H4 (cell line): ENCODE measurements at places on chromosomes 7 and 10. TPM values are rescaled to one million over a fixed set of nuclear protein-coding genes. Genes with fewer than 3 reads are reported as not detected.

PLAU gene
- 149 and 153 TPM in 2 replicates for total RNA-seq

DNA sequence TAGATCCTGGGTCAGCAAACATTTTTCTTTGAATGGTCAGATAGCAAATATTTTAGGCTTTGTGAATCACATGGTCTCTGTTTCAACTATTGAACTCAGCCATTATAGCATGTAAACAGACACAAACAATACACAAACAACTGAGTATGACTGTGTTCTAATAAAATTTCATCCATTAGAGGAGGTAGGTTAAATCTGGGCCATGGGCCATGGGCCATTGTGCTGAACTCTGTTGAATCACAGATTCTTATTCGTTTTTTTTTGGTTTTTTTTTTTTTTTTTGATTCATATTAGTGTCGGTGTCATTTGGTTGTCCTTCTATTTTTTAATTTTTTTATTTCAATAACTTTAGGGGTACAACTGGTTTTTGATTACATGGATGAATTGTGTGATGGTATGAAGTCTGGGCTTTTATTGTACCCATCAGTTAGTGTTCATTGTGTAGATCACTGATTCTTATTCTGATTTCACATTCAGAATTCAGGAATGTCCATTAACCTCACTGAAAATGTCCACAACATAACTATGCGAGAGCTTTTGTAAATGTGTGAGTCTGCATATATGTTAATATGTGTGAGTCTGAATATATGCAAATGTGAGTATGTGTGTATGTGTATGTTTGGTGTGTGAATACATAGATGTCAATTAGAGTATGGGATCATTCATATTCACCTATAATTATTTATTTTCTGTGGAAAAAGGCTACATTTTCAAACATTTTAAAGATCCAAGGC lies 443.7 kb upstream of the GRM3 start:
- peak; percentile 33 for DNase-seq

GRCh38 chr10:7378602-7379403 lies 32.0 kb downstream of the SFMBT2 start:
- no peak for DNase-seq

DNA sequence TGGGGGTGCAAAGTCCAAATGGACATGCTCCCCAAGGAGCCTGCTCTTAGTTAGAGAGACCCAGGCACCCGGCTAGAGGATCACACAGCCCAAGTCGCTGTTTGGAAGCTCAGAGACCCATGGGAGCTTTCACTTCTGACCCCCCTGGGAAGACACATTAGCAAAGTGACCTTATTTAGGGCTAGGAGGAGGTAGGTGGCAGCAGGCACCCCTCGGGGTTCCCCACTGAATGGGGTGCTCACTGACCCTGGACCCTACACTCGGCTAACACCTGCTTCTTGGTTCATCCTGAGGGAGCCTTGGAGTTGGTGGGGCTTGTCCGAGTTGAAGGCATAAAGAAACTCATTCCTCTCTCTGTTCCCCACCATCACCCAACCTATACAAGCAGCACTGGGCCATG lies 27.1 kb upstream of the HABP2 start:
- no peak for DNase-seq
